ENCODE measurements at places on chromosomes 2 and 18.

GRCh38 chr2:71634567-71634966, 181.2 kb downstream of the DYSF start:
- no peak for DNase-seq

GRCh38 chr2:30270166-30270565, 38.8 kb downstream of the LBH start:
- no peak for DNase-seq

GRCh38 chr2:202841090-202841867, 30.3 kb downstream of the ICA1L start:
- DNase-seq, result no peak

DNA sequence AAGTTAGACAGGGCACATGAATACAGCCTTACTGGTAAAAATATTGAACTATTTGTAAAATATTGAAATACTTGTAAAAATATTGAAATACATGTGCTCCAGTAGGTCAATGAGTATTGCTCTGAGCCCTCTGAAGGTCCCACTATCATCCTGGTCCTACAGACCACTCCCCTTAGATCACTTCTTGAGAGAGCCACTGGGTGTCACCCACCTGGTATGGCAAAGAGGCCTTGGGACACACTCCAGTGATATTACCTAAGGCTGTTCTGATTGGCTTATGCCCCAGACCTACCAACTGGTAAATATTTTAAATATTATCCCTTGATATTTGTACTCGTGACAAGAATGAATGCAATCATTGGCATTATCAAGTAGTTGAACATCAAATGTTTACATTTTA, 5.0 kb downstream of the THSD7B start:
- no peak for DNase-seq

DNA sequence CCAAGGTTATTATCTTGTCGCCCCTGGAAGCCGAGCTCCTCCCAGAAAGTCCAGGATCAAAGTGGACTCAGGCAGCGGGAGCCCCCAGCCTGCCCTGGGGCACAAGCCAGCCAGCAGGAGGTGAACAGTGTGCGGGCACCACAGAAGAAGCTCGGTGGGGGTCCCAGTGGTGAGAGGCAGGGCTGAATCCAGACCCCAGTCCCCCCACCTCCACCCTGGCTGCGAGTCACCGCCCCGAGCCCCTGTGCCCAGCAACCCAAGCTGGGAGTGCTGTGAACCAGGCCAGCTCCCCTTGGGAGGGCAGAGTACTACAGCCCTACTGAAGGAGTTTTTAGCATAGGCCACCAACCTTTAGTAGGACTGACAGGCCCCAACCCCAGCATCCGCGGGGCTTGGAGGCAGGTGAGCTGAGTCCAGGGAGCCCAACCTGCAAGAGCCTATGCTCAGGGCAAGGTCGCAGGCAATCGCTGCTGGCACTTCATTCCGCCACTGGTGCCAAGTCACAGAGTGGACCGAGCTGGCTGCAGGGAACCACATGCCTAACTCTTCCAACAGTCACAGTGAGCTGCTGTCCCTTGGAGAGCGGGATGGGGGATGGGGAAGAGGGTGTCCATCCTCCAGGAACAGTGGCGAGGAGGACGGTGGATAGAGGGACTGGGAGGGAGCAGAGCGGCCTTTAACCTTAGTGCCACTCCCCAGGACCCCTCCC, 3.0 kb downstream of the PIEZO2 start:
- DNase-seq, result no peak

DNA sequence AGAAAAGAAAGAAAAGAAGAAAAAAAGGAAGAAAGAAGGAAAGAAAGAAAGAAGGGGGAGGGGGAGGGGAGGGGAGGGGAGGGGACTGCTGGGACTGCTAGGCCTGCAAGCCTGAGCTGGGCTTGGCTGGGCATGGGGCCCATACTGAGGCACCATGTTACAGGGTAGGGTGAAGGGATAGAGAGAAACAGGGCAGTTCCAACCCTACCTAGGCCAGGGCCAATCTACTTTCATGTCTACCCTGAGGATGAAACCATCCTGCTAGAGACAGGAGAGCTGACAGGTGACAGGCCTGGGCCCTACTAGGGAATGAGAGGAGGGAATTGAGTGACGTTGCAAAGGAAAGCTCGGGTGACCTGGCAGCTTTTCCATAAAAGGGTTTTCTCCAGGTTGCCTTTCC, 41.7 kb downstream of the TEX44 start:
- DNase-seq, result no peak

GRCh38 chr2:130864830-130865800, 28.4 kb downstream of the ARHGEF4 start:
- no peak for DNase-seq

- DNase-seq, result no peak
Measured at GRCh38 chr2:9983401-9984216, 32.1 kb downstream of the GRHL1 start.

GRCh38 chr2:143530758-143531157, 401.5 kb downstream of the ARHGAP15 start:
- DNase-seq, result no peak

DNA sequence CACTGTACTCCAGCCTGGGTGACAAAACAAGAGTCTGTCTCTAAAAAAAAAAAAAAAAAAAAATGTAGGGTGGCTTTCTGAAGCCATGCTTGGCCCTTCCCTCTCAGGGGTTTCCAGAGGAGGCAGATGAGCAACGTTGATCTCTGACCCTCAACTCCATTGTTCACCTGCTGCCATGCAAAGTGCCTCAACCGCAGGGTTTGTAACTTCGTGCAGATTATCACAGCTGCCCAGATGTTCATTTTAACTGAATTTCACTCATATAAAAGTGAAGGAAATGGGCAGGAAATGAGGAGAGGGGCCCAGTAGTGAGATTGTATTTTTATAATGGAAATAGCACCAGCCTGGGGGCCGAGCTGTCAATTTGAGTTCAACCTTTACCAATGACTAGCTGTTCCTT, 14.9 kb upstream of the B3GNT2 start:
- no peak for DNase-seq

DNA sequence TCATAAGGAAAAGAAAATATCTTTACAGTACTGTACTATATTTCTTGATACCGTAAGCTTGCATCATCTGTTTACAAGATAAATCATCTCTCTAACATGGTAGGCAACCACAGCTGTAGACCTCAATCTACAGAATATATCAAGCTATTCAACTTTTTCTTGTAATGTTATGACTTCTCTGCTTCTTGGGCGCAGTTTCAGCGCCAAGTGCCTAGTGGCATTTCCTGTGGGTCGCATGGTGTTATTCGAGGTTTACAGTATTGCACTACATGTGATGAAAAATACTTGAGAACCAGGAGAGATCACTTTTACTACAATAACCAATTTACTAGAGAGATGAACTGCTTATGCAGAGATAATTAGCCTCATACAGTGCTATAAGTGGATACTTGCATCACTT, 34.0 kb upstream of the SESTD1 start:
- DNase-seq, result no peak

DNA sequence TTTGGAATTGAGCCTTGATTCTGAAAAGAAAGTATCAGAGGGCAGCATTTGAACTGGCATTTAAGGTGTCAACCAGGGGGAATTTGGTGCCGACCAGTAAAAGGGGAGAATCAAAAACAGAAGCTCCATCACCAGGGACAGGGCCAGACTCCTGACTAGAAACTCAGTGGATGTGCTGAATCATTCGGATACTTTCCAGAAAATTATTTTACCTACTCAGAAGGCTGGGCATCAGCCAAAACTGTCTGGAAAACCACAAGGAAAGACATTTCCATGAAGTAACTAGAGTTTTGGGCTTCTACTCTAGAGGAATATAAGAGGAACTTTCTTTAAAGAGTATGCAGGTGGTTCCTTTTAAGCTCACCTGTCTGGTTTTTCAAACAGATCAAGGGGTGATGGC, 756.6 kb downstream of the RNF144A start:
- DNase-seq, result no peak

- DNase-seq, result no peak
Measured at GRCh38 chr2:67142071-67142470, 255.1 kb upstream of the ETAA1 start.

DNA sequence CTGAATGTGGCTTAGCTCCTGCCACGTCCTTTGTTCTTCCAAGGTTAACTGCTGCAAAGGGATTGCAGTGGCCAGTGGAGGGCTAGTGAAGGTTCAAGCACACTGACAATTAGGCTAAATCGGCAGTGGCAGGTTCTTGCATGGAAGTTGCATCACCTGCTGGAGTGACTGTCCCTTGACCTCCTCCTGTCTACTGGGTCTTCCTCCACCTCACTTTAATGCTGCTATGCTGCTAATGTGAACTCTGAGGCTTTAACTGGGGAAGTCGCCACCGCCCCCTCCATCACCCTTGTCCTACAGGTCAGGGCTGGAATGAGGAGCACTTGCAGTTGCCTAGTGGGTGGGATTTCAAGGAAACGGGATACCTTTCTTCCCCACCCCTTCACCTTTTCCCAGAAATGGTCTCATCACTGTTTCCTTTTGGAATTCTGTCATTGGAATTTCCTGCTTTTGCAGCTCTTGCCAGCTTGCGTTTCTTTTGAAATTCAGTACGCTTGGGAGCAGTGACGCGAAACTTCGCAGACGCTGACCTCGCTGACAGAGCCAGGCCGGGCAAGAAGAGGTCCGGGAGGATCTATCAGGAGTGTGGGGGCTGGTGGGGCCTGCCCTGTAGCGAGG, 150.3 kb downstream of the SH3RF3 start:
- no peak for DNase-seq

GRCh38 chr2:163266772-163267171, 428.2 kb upstream of the KCNH7 start:
- no peak for DNase-seq

DNA sequence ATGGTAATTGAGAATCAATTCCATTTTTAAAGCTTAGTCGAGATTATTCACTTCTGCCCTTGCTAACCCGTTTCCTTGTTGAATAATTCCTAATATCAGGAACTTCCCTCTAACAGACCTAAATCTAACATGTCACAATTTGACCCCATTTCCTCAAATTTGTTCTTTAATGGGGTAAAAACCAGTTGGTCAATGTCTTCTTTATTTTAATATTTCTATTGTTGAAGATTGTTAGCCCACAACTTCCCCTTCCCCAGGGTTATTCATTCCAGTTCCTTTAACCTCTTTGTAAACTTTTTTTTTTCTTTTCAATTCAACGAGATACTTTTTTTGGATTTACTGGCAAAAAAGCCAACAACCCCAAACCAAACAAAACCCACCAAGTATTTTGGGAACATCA, 7.3 kb downstream of the TNFRSF11A start:
- no peak for DNase-seq

DNA sequence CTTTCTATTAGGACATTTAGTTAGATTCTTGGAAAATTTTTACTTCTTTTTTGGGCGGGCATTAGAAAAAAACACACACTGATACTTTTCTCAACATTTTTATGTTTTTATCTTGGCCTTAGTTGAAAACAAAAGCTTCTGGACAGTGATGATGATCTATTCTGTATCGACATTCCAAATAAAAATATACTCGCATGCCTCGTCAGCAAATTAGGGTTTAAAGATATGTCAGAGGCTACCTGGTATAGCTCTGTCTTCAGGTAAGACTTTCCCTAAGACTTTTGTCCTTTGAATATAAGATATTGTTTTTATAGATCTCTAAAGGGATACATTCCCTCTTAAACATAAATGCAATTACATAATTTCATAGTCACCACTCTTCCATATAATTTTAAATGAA, 816.8 kb downstream of the LRP1B start:
- no peak for DNase-seq

- no peak for DNase-seq
Measured at GRCh38 chr18:6021306-6022073, 126.2 kb upstream of the TMEM200C start.

GRCh38 chr18:31576670-31577069, 15.0 kb upstream of the TTR start:
- no peak for DNase-seq

- no peak for DNase-seq
Measured at GRCh38 chr2:113831161-113831560, 58.7 kb upstream of the ACTR3 start.

DNA sequence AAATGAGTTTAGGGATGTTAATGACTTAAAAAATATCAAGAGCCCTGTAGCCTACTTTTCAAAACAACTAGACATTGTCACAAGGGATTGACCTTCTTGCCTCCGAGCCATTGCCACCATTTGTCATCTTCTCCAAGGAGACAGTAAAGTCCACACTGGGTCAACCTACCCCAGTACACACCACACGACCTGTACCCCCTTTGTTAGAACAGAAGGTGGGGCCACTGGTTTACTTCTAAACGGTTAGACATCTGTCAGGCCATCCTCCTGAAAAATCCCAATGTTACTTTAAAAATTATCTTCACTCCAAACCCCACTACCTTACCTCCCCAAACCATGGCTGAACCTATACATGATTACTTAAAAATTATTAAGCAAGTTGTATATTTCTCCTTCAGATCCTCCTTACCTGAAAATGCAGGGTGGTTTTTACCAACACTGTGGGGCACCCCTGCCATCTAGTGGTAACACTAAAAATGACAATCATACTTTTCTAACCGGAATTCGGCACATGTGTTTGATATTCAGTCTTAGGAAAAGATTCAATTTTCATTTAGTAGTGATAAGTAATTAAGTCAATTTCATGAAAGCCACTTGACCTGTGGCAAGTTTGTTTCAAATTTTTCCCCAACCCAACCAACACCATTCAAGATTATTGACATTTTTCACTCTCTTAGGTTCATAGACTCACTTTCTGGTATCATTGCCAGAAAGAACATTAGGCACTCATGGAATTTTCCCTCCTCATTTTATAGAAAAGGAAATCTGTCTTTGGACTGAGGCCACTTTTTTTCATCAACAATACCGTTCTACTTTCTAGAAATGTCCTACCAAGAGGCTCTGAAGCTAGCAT, 265.3 kb upstream of the PKDCC start:
- peak; percentile 8 for DNase-seq

DNA sequence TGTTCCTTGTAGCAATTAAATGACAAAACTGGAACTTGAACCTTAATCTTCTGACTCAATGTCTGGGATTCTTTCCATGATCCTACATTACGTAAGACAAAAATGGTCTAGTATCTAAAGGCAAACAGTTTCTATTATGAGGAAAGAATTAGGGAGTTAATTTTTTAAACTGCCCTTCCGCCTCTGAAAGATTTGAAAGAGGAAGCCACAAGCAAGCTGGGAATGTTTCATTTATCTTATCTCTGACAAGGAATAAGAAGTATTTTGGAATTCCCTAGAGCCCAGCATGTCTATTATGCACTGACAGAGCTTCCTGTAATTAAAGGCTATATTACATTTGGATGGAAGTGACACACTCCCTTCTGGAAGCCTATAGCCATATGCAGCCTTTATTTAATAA, 558.8 kb upstream of the CDH2 start:
- DNase-seq, result no peak

DNA sequence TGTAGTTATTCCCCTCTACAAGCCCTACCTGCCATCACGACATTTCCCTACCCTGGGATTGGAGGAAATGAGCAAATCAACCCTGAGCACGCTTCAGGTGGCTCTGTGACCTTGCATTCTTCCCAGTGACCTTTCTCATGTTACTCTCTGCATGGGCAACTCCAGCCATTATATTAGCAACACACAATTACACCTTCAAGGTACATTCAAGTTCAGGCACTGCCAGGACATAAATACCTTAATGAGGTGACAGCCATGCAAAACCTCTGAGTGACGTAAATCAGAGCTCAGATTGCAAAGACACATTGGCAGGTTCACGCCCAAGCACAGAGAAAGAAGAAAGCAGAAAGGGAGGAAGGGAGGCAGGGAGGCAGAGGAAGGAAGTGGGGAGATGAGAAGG, 68.7 kb upstream of the ALK start:
- DNase-seq, result no peak
